ENCODE measurements at places on chromosomes 2 and 18.

GRCh38 chr2:182724656-182725055 is 8.6 kb downstream of the DNAJC10 start:
- DNase-seq: no peak

GRCh38 chr2:118807668-118808428 is 39.6 kb downstream of the EN1 start:
- DNase-seq: no peak

DNA sequence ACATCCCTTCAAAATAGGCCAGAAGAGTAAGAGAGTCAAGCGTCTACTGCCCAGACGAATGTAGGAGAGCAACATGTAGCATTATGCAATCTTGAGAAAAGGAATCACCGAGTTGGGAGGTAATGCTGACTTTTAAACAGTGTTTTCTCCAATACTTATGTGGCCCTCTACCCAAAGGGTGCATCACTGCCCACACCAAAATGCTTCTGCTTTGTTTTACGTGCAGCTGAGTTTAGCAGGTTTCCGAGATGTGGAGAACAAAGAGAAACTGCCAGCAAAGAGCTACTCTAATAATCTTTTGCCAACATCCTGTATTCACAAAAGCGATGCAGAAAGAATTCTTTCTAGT is 63.4 kb upstream of the ZEB2 start:
- no peak for DNase-seq

DNA sequence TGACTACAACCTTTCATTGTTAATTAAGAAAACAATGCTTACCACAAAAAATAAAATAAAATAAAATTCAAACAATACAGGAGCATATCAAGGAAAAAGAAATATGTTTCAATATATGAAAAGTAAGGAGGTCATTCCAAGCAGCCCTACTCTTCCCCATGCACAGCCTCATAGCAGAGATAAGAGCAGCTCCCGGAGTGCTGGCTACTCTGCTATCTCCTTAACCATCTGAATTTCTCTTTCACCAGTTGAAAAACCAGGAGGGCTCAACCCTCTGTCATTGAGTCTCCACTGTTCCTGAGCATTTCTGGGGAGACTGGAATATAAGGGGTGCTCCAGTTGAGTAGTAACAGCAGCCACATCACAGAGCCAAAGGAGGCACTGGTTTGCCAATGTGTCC is 201.4 kb downstream of the TCF4 start:
- DNase-seq: no peak

GRCh38 chr2:235303499-235304291 is 190.1 kb upstream of the AGAP1 start:
- no peak for DNase-seq

All from NB4 (cell line).